ENCODE measurements at places on chromosomes 2 and 18. TPM values are rescaled to one million over a fixed set of nuclear protein-coding genes. Genes with fewer than 3 reads are reported as not detected.

DNA sequence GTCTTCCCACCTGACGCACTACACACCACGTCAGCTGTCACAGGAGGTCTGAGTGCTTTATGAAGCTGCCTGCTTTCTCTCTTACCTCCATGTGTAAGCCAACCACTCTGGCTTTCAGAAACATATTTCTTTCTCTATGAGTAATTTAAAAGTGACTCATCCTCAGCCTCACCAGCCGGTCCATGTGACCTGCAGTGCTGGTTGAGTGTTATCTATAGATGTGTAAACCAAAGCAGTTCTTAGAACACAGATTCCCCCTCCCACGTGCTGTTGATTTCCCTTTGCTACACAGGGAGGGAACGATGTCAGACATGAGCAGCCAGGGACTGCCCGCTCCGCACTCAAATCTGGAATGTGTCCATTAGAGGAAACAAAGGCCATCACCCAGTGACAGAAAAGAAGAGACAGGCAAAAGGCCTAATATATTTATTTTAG lies 157.8 kb downstream of the BCL2 start:
- H3K36me3 ChIP-seq = peaks cover 23% of the 10 kb centered on the region
- peak; percentile 80 for DNase-seq
- peak overlapping the region; percentile 83 for H3K4me3 ChIP-seq
- peaks cover 92% of the 10 kb centered on the region for H3K4me1 ChIP-seq
- H3K27ac ChIP-seq = peak overlapping the region; percentile 99
- no peaks in the 10 kb centered on the region for H3K27me3 ChIP-seq

- no peak for DNase-seq
- H3K27me3 ChIP-seq = no peaks in the 10 kb centered on the region
- no peak overlapping the region for H3K4me3 ChIP-seq
- H3K36me3 ChIP-seq = peaks cover 29% of the 10 kb centered on the region
Observed at GRCh38 chr2:96729748-96730147, 10.1 kb downstream of the LMAN2L start.

- no peak overlapping the region for H3K27ac ChIP-seq
- no peak for DNase-seq
- peaks cover 2% of the 10 kb centered on the region for H3K36me3 ChIP-seq
- H3K4me3 ChIP-seq = no peak overlapping the region
- no peaks in the 10 kb centered on the region for H3K27me3 ChIP-seq
Observed at GRCh38 chr2:169038338-169038757, 7.2 kb upstream of the ABCB11 start.

DNA sequence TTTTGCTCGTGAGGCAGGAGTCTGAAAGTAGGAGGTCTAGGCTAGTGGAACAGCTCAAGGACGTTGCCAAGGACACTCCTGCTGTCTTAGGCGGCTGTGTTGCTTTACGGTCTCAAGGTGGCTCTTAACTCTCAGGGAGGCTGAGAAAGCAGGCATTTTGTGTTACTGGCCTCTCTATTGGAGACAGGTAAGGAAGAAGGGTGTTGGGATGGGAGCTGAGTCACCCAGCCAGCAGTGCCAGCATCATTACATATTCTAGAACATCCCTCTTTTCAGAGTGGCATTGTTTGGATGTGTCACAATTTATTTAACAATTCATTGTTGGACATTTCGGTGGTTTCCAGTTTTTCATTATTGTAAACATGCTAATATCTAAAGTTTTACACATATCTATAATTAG lies 30.8 kb upstream of the TMEM214 start:
- no peak overlapping the region for H3K27ac ChIP-seq
- DNase-seq = no peak
- no peak overlapping the region for H3K4me3 ChIP-seq
- H3K27me3 ChIP-seq = peaks cover 11% of the 10 kb centered on the region
- H3K36me3 ChIP-seq = peaks cover 1% of the 10 kb centered on the region

DNA sequence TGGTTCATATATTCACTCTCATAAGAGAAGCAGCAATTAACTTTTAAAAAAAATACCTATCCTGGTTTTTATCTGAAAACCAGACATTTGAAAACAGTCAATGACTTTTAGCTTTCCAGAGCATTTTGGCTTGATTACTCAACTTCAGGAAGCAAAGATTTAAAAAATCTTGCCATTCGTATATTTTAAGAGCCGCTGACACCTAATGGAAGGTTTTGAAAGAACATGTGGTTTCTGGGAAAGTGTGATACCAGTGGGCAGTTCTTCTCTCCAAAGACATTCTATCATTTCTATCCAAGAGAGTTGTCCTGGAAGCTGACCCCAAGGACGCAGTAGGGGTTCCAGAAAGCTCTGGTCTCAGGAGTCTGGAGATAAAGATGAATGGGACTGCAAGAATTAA lies 234.7 kb downstream of the TTC32 start:
- H3K27ac ChIP-seq = no peak overlapping the region
- peaks cover 4% of the 10 kb centered on the region for H3K27me3 ChIP-seq
- DNase-seq = no peak
- H3K36me3 ChIP-seq = no peaks in the 10 kb centered on the region
- no peaks in the 10 kb centered on the region for H3K4me1 ChIP-seq

DNA sequence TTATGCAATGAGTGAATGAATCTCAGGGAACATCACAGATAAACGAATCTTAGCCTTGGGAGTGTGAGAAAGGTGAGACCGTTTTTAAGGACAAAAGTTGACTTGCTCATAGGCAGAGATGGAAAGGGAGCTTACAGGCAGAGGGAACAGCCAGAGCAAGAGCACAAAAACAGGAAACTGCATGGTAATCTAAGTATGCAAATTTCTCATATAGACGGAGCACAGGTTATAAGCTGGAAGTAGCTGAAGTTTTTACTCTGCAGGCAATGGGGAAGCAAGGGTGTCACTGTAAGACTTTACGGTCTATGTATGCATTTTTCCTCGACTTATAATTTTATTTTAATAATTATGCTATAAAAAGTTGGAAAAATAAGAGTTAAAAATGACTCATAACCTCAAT lies 44.8 kb upstream of the STRN start:
- peaks cover 10% of the 10 kb centered on the region for H3K4me1 ChIP-seq
- H3K27me3 ChIP-seq = no peaks in the 10 kb centered on the region
- H3K27ac ChIP-seq = no peak overlapping the region

DNA sequence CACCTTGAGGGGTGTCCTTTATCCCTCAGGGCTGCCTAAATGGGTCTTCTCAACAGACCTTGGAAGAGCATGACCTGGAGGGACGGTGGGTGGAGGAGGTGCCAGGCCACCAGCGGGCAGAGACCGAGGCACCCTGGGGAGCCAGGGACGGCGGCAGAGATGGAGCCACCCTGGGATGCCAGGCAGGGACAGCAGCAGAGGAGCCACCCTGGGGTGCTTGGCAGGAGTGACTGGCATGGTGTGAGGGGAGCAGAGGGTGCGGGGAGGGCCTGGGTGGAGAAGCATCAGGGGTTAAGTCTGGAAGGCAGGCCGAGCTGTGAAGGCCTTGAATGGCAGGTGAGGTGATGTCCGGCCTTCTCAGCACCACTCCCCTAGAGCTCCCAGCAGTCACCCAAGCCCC lies 56.1 kb downstream of the CIB4 start:
- no peak overlapping the region for H3K4me3 ChIP-seq
- H3K27me3 ChIP-seq = peaks cover 14% of the 10 kb centered on the region
- H3K27ac ChIP-seq = no peak overlapping the region
- no peaks in the 10 kb centered on the region for H3K36me3 ChIP-seq

GRCh38 chr2:176383836-176384442 lies 114.7 kb downstream of the MTX2 start:
- peaks cover 7% of the 10 kb centered on the region for H3K27me3 ChIP-seq
- no peaks in the 10 kb centered on the region for H3K4me1 ChIP-seq
- H3K4me3 ChIP-seq = no peak overlapping the region
- H3K27ac ChIP-seq = no peak overlapping the region

- H3K27ac ChIP-seq = no peak overlapping the region
- no peak for DNase-seq
- H3K27me3 ChIP-seq = no peaks in the 10 kb centered on the region
Observed at GRCh38 chr2:74221091-74221490, 22.7 kb downstream of the MTHFD2 start.

GRCh38 chr18:53886058-53886457 lies 338.4 kb downstream of the MBD2 start:
- no peak for DNase-seq
- H3K27ac ChIP-seq = no peak overlapping the region
- no peaks in the 10 kb centered on the region for H3K4me1 ChIP-seq
- no peak overlapping the region for H3K4me3 ChIP-seq

DNA sequence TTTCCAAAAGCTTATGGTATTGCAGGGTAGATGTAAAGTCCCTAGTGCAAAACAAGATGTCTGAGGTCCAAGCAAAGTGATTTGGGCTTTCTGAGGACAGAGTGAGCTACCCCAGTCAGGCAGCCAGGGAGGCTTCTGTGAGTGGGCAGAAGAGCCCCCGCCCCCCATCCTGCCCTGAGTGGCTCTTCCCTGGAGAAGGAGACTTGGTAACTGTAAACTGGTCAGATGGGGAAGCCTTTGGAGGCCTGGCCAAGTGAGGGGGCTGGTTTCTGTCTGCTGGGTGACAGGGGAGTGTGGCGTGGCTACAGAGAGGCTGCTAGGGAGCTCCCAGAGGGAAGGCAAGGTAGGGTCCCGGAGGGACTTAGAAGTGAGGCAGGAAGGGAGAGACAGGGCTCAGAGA lies 181.3 kb upstream of the HAAO start:
- no peak overlapping the region for H3K27ac ChIP-seq
- no peak overlapping the region for H3K4me3 ChIP-seq
- no peaks in the 10 kb centered on the region for H3K36me3 ChIP-seq

DNA sequence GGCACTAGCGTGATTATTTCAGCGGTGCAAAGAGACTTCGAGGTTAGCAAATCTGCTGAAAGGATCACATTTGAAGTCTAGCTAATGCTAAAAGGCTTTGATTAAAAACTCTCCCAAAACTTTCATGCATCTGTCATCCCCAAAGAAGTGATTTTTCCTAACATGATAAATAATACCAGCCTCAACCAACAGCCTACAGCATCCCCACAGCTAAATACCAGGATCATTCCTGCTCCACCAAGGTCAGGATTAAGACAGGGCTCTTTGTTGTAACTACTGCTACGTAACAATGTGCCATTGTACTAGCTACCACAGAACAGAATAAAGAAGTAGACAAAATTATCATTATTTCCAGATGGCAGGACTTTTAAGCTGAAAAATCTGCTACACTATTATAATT lies 1.6 kb downstream of the OR6B3 start:
- H3K27ac ChIP-seq = no peak overlapping the region
- H3K27me3 ChIP-seq = peaks cover 15% of the 10 kb centered on the region
- H3K36me3 ChIP-seq = no peaks in the 10 kb centered on the region
- no peaks in the 10 kb centered on the region for H3K4me1 ChIP-seq
- no peak for DNase-seq

- no peak for DNase-seq
- H3K36me3 ChIP-seq = peaks cover 47% of the 10 kb centered on the region
- H3K4me3 ChIP-seq = no peak overlapping the region
- H3K27ac ChIP-seq = no peak overlapping the region
Observed at GRCh38 chr2:208239770-208240493, 14.9 kb downstream of the IDH1 start.

DNA sequence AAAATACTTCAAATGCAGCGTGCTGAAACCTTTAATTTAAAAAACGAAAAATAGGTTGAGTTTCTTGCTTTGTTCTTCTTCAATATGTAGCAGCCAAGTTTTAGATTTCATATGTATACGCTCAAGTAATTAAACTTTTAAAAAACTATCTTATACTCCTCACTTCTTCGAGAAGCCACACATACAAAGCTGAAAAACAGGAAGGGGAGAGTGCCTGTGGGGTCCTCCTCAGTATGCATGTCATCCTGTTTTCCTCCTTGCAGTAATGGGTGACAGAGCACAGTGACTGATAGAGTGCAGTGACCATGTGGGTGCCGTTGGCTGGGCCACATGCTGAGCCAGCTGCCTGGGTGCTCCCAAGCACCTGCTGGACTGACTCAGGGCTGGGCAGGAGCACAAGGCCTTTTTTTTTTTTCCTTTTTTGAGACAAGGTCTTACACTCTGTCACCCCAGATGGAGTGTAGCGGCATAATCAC lies 33.3 kb downstream of the UXS1 start:
- peak; percentile 22 for DNase-seq
- H3K27me3 ChIP-seq = no peaks in the 10 kb centered on the region
- peaks cover 50% of the 10 kb centered on the region for H3K36me3 ChIP-seq
- H3K4me1 ChIP-seq = peaks cover 74% of the 10 kb centered on the region

GRCh38 chr2:63763391-63763941 lies 78.2 kb upstream of the UGP2 start:
- H3K27ac ChIP-seq = no peak overlapping the region
- no peak for DNase-seq
- no peaks in the 10 kb centered on the region for H3K36me3 ChIP-seq
- H3K27me3 ChIP-seq = peaks cover 5% of the 10 kb centered on the region

- H3K27me3 ChIP-seq = peaks cover 40% of the 10 kb centered on the region
- no peak for DNase-seq
- no peaks in the 10 kb centered on the region for H3K36me3 ChIP-seq
- H3K4me1 ChIP-seq = peaks cover 6% of the 10 kb centered on the region
Observed at GRCh38 chr2:219302412-219302968, 6.7 kb downstream of the PTPRN start.

DNA sequence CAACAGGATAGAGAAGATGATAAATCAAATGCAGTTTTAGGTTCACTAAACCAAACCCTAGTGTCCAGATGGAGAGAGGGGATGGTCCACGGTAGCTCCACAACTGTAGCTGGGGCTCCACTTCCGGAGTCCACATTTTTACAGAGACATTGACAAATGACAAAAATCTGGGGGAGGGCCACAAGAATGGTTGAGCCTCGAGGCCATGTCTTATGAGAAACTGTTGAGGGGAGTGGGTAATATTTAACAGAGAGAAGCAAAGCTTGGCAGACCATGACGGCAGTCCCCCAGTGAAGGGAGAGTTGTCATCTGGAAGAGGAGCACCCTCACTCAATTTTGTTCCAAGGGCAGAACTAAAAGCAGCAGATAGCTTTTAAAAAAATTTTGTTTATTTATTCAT lies 17.6 kb upstream of the EPHA4 start:
- no peaks in the 10 kb centered on the region for H3K4me1 ChIP-seq
- no peak overlapping the region for H3K27ac ChIP-seq
- no peak overlapping the region for H3K4me3 ChIP-seq
- no peak for DNase-seq
- peaks cover 12% of the 10 kb centered on the region for H3K27me3 ChIP-seq

DNA sequence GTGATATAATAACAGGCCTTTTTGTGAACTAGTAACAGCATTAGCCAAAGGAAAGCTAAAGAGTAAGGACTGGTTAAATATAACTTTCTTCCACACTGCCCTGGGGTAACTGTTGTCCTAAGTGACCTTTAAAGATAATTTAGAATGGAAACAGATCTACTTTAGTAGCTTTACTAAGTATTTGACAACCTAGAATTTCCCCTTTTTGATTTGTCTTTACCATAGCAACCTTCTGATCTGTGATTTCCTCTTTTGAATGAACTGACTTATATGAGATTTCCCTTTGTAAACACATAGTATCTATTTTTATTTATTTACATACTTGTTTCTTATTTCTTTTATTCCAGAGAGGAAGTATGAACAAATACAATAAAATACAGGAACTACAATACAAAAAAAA lies 10.5 kb upstream of the KLF7 start:
- no peak overlapping the region for H3K4me3 ChIP-seq
- no peak overlapping the region for H3K27ac ChIP-seq

- H3K36me3 ChIP-seq = no peaks in the 10 kb centered on the region
- no peak overlapping the region for H3K4me3 ChIP-seq
- peaks cover 3% of the 10 kb centered on the region for H3K27me3 ChIP-seq
- H3K27ac ChIP-seq = no peak overlapping the region
- no peak for DNase-seq
Observed at GRCh38 chr2:24432735-24433134, 58.3 kb upstream of the NCOA1 start.

Gene LRRC30
- total RNA-seq = not detected

Gene PTH2R
- total RNA-seq = 0.10 TPM

Gene AFF3
- 1.7 TPM for total RNA-seq

Gene CERS6
- total RNA-seq = 27.1 TPM

Gene RAB10
- total RNA-seq = 130 TPM

Gene SULT1C2
- total RNA-seq = not detected

Gene GPR39
- not detected for total RNA-seq

All from activated T-helper 1 cell treated with anti-CD3 and anti-CD28 coated beads, Interleukin-12 subunit alpha, Interleukin-12 subunit beta, Interleukin-2, Interleukin-4 antibody, amounts not matched to agents 30 ng/mL and 10 ng/mL and 1 ng/mL, durations not matched to agents 14 hours and 24 hours and 36 hours (primary cell).